ENCODE measurements at places on chromosomes 7 and 10.

DNA sequence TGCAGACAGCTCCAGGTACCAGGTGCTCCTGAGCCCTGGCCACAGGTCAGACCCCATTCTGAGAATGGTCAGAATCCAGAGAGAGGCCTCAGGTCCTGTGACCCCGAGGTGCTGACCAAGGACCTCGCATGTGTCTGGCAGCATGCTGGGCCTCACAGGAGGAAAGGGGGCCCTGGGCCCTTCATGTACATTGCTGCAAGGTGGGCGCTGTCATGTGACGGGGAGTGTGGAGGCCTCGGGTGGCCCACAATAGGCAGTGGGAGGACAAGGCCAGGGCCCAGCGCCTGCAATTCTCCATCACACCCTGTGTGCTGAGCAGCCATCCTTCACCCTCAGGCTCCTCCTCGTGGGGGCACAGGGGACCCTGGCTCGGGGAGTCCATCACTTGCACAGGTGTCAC, 15.5 kb upstream of the RET start:
- DNase-seq = no peak

DNA sequence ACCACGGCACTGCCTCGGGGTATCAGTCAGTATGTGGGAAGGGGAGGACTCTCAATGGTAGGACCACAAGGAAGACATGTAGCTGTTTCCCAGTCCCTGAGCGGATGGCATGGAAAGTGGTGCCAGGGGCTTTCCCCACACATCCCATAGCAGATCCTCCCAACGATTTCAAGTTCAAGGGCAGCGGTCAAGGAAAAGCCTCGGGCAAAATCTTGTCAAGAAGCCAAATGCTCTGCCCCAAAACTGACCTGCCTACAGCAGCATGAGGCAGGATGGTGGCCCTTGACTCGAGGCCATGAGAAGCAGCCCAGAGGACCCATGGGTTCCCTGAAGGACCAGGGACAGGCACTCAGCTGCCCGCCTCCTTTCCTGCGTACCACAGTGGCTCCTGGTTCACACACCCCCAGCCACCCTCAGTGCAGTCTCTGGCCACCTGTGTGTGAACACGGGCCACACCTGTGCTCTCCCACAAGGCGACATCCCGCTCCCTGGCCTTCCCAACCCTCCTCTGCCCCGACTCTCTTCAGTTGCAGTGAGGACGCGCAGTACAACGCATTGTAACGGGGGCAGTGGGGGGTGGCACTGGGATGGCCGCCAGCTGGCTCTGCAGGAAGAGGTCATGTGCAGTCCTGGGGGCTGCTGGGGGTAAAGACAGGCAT, 43.6 kb downstream of the CTBP2 start:
- DNase-seq = no peak

- DNase-seq = no peak
These were observed 1.8 kb upstream of the SP8 start for GRCh38 chr7:20788420-20788990.

DNA sequence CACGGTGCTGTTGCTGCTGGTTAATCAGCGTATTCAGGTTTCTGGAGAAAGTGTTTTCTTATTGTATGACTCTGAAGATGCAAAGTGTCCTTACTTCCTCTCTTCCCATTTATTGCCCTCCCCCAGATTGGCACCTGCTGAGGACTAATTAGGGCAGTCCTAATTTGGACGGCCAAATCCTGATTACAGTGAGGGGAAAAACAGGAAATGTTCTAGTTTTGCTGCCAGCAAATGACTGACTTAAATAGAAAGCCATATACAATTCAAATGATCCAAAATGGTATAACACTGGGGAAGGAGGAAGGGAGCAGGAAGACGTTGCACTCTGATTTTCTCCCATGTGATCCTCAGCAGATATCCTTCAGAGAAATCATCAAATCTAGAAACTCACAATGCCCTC, 222.4 kb upstream of the LRGUK start:
- DNase-seq = no peak

GRCh38 chr7:155252444-155252887, 45.2 kb upstream of the INSIG1 start:
- no peak for DNase-seq

- DNase-seq = no peak
These were observed 14.1 kb upstream of the DUSP5 start for GRCh38 chr10:110483633-110484032.

- no peak for DNase-seq
These were observed 71.2 kb upstream of the RPA3 start for GRCh38 chr7:7789551-7789988.

GRCh38 chr7:5533821-5534367, 110.3 kb upstream of the TNRC18 start:
- no peak for DNase-seq

- no peak for DNase-seq
These were observed 189.2 kb upstream of the PODXL start for GRCh38 chr7:131745390-131746248.

DNA sequence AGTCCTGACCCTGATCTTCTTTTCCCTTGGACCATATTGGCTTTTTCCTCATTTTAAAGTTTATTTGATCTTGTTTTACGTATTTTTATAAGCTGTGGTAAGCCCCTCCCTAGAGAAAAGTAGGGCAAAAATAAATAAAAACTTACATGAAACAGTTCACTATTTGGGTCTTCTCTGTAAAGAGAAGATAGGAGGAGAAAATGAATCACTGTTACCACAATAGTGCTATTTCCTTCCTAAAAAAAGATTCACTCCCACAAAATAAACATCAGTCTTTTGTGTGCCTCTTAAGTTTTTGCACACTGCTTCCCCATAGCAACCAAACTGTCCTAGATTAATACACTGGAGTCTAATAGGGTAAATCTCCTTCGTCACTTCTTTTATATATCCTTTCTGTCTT, 1.4 kb upstream of the SVIL start:
- DNase-seq = no peak

DNA sequence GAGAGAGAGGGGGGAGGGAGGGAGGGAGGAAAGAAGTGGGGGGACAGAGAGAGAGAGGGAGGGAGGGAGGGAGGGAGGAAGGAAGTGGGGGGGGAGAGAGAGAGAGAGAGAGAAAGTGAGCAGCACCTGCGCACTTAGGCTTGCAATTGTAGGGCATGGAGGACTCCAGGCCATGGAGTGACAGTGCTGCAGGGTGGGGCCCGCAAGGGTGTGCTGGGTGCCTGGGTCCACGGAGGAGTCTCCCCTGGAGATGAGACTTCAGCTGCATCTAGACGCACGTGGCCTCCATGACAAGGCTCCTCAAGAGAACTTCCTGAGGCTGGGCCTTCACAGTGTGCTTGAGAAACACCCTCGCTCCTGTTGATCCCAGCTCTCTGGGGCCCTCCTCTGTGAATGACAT, 44.5 kb downstream of the CLRN3 start:
- no peak for DNase-seq

GRCh38 chr7:112116358-112116757, 89.8 kb downstream of the DOCK4 start:
- DNase-seq = no peak

DNA sequence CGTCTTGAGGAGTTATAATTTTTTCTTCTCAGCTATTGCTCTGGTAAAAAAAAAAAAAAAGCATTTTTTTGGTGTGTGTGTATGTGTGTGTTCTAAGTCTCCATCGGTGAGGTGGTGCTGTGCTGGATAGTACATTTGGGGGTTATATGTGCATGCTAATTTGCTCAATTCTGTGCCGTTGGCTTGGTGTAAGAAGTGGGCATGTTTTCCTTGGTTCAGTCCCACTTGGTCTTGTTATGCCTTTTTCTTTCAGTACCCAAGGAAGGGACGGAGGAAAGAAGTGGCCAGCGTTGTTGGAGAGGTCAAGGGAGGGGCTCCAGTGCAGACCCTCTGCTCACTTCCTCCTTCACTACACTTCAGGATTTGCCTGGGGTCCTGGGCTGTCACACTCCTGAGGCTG, 20.4 kb downstream of the LRMDA start:
- DNase-seq = no peak

DNA sequence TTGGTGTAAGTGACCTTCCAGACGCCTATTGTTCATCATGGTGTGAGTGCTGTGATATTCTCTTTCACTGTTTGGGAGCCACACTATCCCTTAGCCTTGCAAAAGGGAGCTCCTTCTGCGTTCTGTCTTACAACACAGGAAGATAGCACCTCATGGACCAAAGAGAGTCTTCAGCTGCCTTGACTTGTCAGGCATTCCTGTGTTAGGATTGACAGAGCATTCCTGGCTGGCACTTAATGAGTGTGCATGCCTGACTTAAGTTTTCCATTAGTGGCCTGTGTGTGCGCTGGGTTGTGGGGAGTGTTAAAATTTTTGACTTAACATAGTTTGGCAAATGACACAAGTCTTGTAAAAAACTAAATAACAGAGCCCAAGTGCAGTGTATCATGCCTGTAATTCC, 21.9 kb upstream of the MSRB2 start:
- no peak for DNase-seq

DNA sequence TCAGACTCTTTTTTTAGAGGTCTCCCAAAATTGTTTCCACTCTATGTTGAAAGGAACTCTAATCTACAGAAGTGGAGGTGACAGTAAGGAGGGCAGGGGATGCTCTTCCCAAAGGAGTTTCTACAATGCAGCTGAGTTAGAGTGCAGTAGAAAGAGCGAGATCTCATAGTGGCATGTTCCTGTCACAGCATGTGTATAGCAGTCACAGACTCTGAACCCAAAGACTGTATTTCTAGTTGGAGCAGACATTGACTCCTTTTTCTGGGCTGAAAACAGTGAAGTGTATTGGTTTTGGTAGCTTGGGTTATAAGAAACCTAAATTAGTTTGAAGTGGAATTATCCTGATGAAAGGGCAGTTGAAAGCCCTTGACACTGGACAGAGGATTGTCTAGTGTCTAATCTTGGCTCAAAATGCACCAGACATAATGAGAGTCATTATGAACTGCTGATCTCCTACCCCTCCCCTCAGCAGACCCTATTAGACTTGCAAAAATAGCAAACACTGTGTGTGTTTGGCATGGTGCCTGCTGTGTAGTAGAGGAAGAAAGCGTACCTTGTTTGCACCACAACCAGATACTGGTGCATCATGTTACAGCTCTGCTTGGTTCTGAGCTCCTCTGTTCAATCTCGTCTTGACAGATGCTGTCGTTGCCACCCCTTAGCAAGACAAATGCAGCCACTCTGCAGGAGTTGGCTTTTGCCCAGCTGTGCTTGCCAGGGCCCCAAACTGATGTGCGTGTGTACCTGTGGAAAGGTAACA, 336.0 kb downstream of the AUTS2 start:
- DNase-seq = no peak

DNA sequence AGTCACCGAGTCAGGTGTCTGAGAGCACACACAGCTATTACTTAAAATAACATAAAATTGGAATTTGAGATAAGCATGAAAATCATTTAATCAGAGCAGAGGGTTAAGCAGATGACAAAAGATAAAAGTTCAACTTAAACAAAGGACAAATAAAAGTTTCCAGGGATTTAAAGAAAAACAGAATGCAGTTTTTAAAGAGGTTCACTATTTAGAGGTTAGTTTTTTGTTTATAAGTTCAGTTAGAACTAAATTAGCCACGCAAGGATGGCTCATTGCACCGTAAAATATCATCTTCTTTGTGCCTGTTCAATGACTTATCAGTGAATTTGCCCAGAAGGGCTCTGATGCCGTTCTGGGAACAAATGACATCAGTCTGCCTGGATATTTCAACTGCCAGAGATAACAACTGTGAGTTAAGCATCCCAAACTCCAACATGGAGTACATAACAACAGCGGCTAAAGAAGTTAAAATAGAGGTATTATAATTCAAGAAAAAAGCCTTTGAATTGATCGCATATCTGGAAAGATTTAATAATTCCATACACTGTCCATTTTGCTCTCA, 107.8 kb downstream of the ANK3 start:
- no peak for DNase-seq

GRCh38 chr10:77111611-77112550, 525.7 kb downstream of the KCNMA1 start:
- no peak for DNase-seq

DNA sequence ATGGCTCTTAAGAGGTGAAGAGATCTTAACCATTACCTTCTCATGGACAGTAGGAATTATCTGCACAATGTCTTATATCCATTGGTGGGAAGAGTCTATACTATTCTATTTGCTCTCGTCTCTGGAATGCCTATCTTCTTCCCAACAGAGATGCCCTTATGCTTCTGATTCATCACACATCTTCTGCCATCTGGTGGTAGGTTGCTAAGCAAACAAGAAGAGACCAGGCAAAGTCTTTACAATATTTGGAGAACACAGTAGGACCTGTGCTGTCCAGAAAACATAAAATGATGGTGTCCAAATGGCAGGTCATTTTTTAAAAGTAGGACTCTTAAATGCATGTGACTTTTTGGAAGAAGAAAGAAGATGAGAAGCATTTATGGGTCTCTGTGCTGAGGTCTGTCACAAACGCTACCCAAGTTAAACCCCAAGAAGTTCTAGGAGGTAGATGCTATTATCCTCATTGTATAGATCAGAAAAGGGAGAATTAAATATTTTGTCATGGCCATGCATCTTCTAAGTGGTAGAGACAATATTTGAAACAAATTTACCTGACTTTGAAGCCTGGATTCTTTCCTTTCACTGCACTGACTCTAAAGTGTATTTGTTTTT, 67.8 kb upstream of the NXPH1 start:
- no peak for DNase-seq

DNA sequence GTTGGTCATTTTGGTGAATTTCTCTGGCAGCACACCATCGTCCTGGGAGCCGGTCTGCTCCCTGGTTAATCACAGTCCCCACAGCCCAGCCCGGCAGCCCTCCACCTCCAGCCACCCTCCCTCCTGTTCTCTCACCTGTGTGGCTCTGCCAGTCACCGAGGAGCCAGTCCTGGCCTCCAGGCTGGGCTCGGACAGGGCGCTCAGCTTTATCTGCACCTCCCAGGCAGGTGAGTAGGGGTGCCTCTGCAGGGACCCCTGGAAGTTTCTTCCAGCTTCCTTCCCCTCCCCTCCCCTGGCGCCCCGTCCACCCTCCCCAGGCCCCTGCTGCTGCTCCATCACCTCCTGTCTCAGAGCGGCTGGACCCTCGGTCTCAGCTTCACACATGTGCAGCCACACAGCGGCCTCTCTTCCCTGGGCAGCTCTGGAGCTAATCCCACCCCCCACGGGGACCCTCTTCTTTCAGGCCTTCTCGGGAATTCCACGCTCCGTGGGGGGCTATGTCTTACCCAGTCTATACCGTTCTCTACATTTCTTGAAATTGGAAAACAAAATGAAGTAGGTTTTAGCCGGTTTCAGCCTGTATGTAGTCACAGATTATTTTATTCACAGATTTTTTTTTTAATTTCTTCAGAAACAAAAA, 213.9 kb upstream of the PPP2R2D start:
- DNase-seq = no peak

GRCh38 chr10:13831711-13832141, 245.0 kb downstream of the PRPF18 start:
- no peak for DNase-seq

DNA sequence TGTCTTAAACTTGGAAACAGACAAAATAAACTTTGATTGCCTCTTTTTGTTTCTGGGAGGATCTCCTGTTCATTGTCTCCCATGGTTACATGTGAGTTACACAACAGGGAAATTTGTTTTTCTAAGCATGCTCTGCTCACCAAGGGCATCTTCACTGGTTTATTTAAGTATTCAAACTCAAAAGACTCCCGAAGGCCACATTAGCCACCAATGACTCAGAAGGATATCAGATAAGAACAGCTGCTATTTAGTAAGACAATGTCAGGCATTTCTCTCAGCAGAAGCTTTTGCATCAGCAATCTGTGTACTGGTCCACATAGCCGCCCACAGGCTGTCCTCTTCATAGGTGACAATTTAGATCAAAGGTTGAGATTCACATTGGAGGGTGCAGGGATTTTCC, 19.3 kb downstream of the OR6B1 start:
- no peak for DNase-seq
